Stimulated activated CD4-positive, alpha-beta T cell treated with anti-CD3 and anti-CD28 coated beads, Interleukin-15, amount 100 ng/mL, for 1 hour (primary cell): ENCODE measurements at places on chromosomes 16 and 17.
A peak's percentile ranks its signal among the peaks of the same experiment; 100 is the strongest.

GRCh38 chr17:34254146-34254545 lies 939 bp upstream of the CCL2 start:
- DNase-seq: no peak

DNA sequence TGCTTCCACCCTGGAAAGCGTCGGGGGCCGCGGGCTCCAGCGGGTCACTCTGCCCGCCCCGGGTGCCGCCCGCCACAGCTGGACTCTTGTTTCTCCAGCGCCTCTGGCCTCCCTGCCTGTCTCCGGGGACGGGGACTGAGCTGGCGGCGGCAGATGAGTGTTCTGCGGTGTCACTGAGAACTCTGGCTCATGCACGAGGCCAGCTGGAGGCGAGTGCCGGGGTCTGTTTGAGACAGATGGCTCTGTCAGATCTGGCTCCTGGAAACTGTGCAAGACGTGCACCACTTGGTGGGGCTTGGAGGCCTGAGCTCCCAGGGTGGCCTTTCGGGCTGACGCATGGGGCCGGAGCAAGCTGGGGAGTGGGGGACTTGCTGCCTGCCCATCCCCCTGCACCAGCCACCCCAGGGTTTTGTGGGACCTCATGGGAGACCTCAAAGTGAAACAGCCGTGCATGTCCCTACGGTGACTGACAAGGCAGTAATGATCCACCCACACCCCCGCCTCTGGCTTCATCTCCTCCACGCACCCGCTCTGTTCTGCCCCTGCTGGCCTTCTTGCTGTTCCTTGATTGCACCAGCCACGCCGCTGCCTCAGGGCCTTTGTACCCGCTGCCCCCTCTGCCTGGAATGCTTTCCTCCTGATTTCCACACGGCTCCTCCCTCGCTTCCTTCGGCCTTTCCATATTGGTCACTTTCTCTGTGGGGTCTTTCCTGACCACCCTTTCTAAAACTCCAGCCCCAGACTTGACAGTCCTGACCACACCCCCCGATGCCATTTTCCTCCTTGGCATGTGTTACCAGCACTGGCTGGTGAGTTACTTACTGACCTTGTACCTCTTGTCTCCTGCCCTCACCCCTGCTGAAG lies 174.9 kb upstream of the CIBAR2 start:
- no peak for DNase-seq

DNA sequence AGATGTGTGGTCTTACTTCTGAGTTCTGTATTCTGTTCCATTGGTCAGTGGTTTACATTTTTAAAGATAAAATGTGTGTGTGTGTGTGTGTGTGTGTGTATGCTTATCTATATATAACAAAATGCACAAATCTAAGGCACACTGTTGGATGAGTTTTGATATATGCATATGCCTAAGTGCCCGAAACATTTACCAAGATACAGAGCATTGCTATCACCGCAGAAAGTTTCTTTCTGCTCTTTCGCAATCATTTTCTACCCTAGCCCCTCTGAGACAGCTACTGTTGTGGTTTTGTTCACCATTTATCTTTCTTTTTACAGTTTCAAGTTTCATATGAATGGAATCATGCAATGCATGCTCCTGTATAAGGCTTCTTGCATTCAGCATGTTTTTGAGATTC lies 97.0 kb downstream of the MRTFB start:
- DNase-seq: no peak

DNA sequence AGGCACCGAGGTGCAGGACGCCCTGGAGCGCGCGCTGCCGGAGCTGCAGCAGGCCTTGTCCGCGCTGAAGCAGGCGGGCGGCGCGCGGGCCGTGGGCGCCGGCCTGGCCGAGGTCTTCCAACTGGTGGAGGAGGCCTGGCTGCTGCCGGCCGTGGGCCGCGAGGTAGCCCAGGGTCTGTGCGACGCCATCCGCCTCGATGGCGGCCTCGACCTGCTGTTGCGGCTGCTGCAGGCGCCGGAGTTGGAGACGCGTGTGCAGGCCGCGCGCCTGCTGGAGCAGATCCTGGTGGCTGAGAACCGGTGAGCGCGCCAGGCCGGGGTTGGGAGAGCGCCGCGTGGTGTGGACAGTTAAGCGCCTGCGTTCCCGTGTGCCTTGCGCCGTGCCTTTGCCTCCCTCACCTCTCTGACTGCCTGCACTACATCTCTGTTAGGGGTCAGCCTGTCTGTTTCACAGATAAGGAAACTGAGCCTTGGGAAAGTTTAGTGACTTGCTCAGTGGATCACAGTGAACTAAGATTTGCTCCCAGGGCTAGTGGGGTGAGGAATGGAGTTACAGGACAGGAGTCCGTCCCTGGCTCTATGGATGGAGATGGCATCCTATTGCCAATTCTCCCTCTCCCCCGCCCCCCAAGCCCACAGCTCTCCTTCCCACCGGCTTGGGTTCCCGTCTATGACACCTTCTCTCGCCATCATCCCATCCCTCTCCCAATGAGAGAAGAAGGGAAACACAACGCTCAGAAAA lies 880 bp downstream of the SARM1 start:
- no peak for DNase-seq

DNA sequence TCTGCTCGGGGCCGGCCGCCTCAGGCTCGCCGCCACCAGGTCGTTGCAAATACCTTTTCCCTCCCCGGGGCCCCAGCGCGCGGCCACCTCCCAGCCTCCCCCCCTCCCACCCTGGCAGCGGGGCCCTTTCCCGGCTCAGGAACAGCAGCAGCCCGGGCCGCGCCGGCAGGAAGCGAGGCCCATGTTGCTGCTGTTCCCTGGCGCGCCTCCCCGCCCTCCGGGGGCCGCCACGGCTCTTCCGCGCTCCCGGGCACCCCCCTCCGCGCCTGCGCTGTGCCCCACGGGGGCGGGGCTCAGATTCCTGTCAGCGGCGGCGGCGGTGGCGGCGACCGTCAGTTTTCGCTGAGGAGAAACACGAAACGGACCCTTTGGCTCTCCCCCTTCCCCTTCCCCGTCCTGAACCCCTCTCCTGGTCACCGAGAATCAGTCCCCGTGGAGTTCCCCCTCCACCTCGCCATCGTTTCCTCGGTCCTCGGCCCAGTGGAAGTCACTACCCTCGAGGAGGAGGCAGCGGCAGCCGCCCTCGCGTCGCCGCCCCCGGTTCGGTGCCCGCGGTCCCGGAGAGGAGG lies at the start of gene NFAT5:
Gene NFAT5 (plus strand): TSS at position 296 of the 569 bp plus-strand sequence. CDS start 336 bp downstream, outside the sequence.
- DNase-seq: peak; percentile 90

DNA sequence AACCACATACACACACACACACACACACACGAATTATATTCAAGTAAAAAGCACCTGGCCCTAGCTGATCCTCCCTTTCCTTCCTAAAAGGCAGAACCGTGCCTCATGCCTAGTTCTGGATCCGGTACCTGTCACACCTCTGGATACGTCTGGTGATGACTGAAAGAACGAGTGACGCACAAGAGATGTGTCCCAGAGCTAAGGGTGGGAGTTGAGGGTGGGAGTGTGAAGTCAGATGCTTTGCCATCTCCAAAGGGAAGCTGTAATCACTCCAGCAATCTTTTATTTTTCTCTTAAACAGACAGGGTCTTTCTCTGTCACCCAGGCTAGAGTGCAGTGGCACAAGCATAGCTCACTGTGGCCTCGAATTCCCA lies 26.5 kb upstream of the GSG1L start:
- no peak for DNase-seq

- DNase-seq: no peak
Measured at GRCh38 chr16:47492428-47493377, 31.6 kb downstream of the PHKB start.

GRCh38 chr17:17063546-17064122 lies 21.4 kb downstream of the MPRIP start:
- no peak for DNase-seq

GRCh38 chr16:15553313-15554088 lies 89.5 kb downstream of the MARF1 start:
- DNase-seq: no peak

DNA sequence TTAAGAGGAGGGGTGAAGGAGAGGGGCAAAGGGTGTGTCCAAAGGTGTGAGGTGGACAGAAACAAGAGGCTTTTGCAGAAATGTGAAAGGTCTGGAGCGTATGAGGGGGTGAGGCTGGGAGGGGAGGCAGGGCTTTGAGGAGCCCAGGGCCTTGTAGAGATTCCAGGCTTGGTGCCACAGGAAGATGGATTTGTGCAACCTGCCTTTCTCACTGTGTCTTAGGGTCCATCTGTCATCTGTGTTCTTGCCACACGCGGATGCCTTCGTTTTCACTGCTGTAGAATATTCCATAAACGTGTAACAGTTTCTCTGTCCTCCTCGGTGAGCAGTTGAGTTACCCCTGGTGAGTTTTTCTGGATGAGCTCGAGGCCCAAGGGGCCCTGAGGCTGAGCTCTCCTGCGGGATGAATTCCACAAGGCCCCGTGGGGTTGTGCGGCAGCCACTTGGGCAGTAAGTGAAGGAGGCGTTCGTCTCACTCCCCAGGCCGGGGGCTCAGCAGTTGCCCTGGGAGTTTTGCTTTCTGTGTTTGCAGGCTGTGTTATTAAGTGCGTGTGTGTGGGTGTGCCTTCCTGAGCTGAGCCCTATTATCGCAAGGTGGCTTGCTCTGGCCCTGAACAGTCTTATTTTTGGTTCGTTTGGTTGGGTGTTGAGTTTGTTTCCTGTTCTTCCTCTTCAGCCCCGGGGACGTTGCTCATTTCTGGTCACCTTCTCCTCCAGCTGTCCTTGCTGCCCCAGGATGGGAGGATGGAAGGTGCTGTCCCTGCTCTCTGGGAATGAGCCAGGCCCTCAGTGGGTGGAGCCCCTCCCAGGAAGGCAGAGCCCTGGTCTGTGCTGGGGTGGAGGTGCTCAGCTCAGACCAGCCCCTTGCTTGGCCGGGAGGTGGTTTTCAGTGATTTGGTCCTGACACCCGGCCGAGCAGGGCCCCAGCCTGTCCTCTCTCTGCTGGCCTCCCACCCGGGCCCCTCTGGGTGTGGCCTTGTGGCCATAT lies 28.4 kb downstream of the BAIAP2 start:
- no peak for DNase-seq

GRCh38 chr16:61792194-61792909 lies 243.9 kb downstream of the CDH8 start:
- DNase-seq: no peak

DNA sequence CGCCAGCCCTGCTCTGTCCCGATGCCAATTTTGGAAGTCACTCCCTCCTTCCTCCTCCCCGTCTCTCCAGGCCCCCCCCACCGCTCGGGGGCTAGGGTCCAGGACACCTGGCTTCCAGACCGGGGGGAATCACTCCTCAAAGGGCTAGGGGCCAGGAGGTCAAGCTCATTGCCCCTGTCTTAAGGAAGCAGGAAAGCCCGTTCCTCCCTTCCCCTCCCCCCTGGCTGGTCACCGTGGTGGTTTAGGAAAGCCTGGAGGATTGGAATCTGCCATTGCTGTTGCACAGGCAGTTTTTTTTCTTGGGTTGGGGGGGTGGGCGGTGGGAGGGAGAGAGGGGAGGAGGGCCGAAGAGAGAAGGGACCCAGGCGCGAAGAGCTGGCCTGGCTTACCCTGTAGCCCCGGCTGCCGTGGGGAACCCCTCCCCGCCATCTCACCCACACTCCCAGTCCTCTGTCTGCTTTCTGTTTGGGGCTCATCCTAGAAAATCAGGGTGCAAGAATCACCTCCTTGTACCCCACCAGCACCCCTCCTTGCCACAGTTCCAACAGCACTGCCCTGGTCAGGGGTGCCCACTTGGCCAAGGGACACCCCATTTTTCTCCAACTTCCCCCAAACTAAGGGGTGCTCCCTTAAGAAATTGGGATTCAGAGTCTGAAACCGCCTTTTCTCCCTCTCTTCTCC lies 2.9 kb upstream of the BCL6B start:
- DNase-seq: no peak

DNA sequence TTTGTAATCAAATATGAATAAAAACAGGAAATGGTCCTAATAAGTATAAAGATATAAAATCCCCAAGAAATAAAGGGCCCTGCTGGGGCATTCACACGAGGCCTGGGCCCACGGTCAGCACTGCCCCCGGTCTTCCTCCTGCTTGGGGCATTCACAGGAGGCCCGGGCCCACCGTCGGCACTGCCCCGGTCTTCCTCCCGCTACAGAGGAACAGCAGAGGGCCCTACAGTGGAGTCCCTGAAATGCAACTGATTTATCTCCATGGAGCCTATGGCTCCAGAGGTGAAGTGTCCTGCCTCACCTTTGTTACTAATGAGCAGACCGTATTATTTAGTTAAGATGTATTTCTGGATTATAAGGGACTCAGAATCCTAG lies 46.5 kb downstream of the MAP1LC3B start:
- no peak for DNase-seq
